ENCODE measurements at places on chromosomes 6 and 20.

- DNase-seq = no peak
Observed at GRCh38 chr6:32216998-32217397, 6.9 kb downstream of the NOTCH4 start.

GRCh38 chr6:155381673-155382337 lies 67.5 kb upstream of the TFB1M start:
- no peak for DNase-seq

- no peak for DNase-seq
Observed at GRCh38 chr6:31355583-31355948, 1.4 kb downstream of the HLA-B start.

DNA sequence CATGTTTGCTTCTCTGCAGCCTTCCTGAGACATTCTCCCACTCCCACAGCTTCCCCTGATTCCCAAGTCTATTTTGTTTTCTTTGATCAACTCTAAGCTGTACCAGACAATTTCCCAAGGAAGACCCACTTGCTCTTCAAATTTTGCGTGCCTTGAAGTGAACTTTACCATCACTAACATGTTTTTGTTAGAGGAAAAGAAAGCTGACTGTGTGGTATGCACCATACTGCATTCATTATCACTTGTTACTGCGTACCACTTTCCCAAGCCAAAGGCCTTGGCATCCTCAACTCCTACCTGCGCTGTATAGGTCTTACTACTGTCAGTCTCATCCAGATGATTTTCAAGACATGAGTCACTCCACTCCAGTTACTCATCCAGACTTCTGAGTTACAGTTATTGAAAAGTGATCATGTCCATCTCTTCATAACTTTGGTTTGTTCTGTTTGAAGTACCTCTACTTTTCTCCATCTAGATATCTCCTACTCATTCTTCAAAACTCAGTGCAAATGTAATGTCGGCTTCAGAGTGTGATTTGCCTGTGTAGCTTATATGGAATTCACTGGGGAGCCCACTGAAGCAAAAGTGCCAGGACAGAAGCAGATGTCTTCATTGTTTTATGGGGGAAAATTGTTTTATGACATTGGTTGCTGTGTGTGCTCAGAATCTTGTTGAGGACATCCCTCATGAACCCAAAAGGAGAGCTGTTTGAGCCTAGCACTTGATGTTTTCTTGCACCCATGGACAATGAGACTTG lies 5.2 kb downstream of the RPS12 start:
- no peak for DNase-seq

- no peak for DNase-seq
Observed at GRCh38 chr6:119348748-119349360, 707 bp downstream of the MAN1A1 start.

- DNase-seq = no peak
Observed at GRCh38 chr20:56736285-56736857, 107.3 kb downstream of the TFAP2C start.

DNA sequence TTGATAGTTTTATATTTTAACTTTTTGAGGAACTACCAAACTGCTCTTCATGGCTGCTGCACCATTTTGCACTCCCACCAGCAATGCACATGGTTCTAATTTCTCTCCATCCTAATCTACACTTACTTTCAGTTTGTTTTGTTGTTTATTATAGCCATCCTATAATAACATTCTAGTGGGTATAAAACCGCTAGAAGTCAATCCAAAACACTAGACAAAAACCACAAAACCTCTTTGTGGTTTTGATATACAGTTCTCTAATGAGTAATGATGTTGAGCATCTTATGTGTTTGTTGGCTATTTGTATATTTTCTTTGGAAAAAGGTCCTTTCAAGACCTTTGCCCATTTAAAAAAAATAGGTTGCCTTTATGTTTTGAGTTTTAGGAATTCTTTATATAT lies 5.6 kb downstream of the RPP21 start:
- no peak for DNase-seq

GRCh38 chr6:17628873-17629272 lies 28.8 kb downstream of the FAM8A1 start:
- no peak for DNase-seq

DNA sequence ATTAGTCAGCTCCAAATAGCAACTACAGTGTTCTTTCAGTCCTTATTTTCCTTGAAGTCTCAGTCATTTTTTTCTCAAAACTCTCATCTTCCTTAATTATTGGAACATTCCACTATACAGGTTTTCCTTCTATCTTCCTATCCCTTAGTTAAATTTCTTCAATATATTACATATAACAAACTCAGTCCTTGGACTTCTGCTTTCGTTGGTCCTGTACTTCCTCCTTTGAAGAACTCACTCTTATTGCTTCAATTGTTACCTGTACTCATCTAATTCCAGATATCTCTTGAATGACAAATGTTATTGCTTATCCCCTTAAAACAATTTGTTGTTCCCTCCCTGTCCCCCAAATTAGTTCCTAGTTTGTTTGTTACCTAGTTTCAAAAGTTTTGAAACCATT lies 67.7 kb upstream of the NOTCH4 start:
- DNase-seq = no peak

GRCh38 chr20:46232539-46232938 lies 75.8 kb downstream of the CDH22 start:
- DNase-seq = no peak

GRCh38 chr20:24708411-24709295 lies 239.2 kb downstream of the SYNDIG1 start:
- no peak for DNase-seq

DNA sequence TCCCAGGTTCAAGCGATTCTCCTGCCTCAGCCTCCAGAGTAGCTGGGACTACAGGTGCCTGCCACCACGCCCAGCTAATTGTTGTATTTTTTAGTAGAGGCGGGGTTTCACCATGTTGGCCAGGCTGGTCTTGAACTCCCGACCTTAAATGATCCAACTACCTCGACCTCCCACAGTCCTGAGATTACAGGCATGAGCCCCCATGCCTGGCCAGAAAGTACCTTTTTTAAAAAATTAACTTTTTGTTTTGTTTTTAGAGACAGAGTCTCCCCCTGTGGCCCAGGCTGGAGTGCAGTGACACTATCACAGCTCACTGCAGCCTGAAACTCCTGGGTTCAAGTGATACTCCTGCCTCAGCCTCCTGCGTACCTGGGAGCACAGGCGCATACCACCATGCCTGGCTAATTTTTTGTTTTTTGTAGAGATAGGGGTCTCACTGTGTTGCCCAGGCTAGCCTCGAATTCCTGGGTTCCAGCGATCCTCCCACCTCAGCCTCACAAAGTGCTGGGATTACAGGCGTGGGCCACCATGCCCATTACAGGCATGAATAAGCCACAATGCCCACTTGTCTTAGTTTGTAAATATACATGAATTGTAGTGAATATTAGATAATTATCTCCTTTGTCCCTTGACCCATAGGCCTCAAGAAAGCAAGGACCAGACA lies 17.4 kb upstream of the EEF1A1 start:
- DNase-seq = no peak

- no peak for DNase-seq
Observed at GRCh38 chr6:33665957-33666356, 44.8 kb downstream of the ITPR3 start.

DNA sequence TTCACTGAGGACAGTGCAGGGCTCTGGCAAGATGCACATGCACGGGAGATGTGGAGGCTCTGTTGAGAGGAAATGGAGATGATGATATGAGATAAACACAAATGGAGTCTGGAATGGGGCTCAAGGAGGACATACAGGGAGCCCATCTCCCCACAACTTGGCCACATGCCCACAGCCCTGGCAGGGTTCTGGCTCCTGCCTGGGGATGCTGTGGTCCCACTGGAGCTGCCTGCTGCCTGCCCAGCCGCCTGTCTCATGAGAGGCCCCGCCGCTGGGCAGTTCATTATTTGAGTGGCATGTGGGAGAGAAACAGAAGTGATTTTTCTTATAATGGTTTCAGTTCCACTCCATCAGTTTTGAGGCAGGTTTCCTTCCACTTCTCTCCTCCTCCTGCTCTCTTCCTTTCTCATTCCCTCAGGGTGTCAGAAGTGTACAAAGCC lies 133.6 kb upstream of the TRAF3IP2 start:
- DNase-seq = no peak

DNA sequence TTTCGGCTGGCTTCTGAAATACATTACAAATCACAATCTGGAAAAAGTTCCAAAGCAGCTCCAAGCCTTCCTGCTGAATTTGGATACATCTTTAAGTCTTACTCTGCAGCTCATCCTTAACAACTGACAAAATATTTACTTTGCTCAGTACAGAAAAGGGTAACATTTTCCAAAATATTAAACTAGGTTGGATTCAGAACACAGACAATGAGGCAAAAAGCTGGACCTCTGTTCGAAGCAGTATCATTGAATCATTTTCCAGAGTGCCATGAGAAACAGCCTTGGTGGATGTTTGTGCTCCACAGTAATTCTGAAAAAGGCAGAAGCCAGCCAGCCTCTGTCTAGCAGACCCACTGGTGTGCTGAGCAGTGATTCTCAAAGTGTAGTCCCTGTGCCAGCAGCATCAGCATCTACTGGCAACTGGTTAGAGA lies 162.1 kb downstream of the AIG1 start:
- DNase-seq = no peak

GRCh38 chr6:147205690-147206600 lies 1.7 kb downstream of the STXBP5 start:
- no peak for DNase-seq

GRCh38 chr6:106752641-106753040 lies 123.3 kb downstream of the QRSL1 start:
- DNase-seq = no peak

GRCh38 chr20:36506253-36506652 lies 35.1 kb upstream of the MYL9 start:
- no peak for DNase-seq

DNA sequence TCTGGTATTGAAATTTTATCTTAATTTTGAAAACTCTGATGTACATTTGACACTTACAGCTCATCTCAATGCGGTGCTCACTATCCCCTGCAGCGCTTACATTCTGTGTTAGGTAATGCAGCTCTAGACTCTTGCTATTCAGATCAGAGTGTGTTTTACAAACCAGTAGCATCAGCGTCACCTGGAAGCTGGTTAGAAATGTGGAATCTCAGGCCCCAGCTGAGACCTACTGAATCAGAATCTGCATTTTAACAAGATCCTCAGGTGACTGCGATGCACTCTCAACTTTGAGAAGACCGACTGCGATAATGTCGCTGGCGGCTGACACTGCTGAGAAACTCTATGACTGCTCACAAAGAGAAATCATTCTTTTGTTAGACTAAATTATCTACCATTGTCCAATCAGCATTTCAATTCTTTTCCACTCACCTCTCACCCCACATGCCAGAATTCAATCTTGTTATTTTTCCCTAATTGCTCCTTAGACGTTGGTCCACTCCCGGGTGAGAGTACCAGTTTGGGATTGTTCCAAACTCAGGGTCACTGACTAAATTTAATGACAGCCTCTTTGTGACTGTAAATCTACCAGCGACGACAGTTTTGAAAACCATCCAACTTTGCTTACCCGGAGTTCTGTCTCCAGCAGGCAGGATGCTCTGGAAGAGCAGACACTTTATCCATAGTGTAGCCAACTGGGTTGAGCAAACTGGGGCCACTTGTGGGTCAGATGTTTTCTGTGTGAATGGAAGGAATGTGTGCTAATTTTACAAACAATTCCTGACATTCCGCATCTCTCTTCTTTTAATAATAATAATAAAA lies 140.1 kb upstream of the BTBD3 start:
- peak; percentile 46 for DNase-seq

GRCh38 chr6:111973927-111974639 lies 79.8 kb upstream of the CCN6 start:
- DNase-seq = no peak

Data from COLO829 (cell line).